ENCODE measurements at places on chromosomes 7 and 10.

GRCh38 chr10:6220418-6221191, 17.9 kb downstream of the PFKFB3 start:
- DNase-seq = no peak

DNA sequence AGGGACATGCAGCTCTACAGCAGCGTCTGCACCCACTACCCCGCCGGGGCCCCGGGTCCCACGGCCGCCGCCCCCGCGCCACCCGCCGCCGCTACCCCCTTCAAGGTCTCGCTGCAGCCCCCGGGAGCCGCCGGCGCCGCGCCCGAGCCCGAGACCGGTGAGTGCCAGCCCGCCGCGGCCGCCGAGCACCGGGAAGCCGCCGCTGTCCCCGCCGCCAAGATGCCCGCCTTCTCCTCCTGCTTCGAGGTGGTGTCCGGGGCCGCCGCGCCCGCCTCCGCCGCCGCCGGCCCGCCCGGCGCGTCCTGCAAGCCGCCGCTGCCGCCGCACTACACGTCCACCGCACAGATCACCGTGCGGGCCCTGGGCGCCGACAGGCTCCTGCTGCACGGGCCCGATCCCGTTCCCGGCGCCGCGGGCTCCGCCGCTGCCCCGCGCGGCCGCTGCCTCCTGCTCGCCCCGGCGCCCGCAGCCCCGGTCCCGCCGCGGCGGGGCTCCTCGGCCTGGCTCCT, 631 bp downstream of the OTUD1 start:
- DNase-seq = no peak

DNA sequence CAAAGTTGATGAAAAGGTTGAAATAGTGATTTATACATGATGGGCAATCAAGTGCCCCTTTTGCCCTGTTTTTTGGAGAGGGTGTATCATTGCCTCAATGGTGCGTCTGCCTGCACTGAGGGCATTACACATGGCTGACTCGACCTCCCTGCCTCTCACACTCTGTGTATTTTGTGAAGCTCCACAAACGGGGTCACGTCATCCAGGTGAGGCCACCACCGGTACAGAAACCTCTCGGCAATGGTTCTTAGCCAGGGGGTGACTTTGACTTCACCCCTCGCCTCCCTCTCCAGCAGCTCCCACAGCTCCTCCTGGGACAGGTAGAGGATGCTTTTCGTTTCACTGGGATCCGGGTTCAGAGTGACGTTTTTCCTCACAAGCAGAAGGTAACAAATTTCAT, 6.3 kb downstream of the IDI2 start:
- no peak for DNase-seq

DNA sequence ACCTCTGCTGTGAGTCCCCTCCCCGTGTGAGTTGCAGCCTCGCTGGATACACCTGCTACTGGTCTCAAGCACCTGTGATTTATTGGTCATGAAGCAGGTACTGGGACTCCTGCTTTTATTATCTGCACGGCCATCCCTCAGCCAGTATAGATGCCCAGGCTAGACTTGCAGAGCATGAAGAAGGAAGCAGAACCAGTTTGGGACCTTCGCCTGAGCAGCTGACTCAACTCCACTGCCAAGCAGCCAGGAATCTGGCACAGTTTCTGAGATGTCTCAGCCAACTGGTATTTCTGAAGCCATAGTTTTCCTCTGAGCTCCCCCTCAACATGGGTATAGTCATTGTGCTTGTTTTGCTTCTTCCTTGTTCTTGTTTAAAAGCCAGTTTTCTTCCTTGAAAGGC, 28.0 kb upstream of the SLC39A12 start:
- DNase-seq = no peak

- DNase-seq = no peak
Observed at GRCh38 chr7:150323682-150324372, 482 bp upstream of the ACTR3C start.

- no peak for DNase-seq
Observed at GRCh38 chr10:131767716-131768115, 133.1 kb upstream of the PPP2R2D start.

DNA sequence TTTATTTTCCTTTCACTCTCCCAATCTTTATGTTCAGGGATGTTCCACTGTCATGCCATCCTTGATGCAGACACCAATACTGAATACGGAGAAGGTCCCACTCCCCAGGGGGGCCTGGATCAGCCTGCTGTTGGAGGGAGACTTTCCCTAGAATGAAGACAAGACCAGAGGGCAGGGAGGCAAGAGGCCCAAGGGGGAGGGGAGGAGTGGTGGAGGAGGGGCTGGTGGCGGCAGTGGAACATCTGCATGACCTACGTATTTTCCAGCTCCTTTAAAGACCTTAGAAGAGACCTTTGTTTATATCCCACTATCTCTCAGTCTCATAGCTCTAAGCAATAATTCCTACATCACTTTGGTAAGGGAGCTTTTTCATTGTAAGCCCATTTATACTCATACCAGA, 183.0 kb downstream of the HECW1 start:
- no peak for DNase-seq

- no peak for DNase-seq
Observed at GRCh38 chr7:137209151-137209817, 134.2 kb downstream of the PTN start.

- DNase-seq = no peak
Observed at GRCh38 chr7:65477326-65477725, 103.7 kb downstream of the ZNF92 start.

DNA sequence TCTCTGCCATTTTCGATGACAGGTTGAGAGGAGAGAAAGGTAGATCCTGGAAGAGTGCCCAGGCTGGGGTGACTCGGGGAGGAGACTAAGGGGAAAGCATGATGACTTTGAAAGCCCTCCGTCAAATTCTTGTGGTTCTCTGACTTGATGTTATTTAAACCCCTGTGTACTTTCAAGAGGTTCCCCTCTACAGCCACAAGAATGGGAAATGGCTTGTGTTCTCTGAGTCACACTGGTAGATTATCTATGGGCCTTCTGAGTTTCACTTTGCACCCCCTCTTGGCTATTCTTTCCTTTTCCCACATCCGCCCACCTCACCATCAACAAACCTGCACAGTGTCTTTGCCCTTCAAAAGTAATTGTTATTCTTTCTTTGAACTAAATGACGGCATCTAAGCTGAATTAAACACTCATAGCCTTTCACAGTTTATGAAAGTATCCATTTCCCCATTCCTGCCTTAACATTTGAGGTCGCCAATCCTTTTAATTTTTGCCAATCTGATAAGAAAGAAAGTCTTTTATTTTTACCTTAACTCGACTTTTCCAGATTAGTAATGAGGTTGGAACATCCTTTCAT, 24.1 kb downstream of the PRF1 start:
- no peak for DNase-seq

DNA sequence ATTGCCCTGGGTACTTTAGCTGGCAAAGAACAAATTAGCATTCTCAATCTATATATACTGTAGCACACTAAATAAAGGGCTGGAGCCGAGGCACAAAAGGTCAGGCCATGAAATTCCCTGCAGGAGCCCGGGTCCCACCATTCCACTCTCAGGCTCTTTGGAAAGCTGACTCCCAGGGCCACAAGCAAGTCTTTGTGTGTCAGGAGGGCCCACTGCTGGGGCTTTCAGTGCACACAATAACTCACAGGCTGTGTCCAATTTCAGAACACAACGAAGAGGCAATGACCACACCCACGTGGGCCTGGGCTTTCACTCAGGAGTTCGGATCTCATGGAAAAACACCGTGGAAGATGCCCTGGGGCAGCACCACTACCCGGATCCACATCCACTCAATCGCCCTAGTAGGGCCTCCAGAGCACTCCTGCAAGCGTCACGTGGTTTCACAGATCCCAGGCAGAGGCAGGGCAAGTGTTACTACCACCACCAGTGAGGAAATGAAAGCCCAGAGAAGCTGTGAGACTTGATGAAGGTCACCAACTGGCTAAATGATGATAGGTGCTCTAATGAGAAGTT, 60.3 kb downstream of the COBL start:
- no peak for DNase-seq

GRCh38 chr10:48406658-48407057, 100.2 kb downstream of the MAPK8 start:
- no peak for DNase-seq

GRCh38 chr7:47456210-47456955, 125.5 kb downstream of the TNS3 start:
- no peak for DNase-seq

GRCh38 chr10:118963341-118963740, 66.2 kb upstream of the NANOS1 start:
- DNase-seq = no peak

- DNase-seq = no peak
Observed at GRCh38 chr10:4851846-4852245, 25.8 kb downstream of the AKR1E2 start.

DNA sequence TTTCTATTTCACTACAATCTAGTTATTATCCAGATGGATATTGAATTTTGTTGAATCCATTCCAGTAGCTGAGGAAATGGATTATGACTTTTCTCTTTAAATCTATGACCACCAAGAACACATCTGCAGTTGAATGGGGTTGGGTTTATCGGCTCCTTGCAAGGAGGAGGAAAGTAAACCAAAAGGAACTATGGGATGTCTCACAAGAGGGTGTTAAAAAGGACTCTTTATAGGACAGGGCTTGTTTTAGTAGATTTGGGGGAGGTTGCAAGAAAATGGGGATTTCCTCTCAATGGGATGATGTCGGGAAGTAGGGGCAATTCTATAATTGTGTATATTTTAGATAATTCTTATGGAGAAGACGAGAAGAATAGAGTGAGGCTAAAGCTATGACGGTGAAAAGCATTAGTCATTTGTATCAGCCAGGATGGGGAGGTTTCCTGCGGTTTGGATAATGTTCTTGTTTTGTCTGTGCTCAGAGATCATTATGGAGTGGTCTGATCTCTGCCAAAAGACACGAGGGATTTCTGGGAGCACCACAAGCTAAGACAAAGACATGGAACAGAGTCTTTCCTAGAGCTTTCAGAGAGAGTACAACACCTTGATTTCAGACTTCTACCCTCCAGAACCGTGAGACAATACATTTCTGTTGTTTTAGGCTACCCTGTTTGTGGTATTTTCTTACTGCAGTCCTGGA, 5.3 kb upstream of the LRRC61 start:
- DNase-seq = no peak

- no peak for DNase-seq
Observed at GRCh38 chr7:155218276-155219153, 79.2 kb upstream of the INSIG1 start.

DNA sequence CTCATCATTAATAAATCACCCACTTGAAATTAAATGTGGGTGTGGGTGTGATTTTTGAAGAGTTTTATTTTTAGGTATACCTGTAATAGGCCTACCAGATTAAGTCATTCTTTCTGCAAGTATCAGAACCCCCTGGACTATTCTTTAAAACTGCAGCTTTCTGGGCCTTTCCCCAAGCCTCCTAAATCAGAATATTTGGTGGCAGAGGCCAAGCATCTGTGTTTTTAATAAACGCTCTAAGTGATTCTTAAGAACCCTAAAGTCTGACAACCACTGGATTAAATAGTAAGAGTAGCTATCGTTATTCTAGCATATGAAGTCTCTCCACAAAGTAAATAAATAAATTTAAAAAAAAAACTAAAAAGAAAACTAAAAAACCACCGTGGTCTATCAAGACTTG, 703.0 kb upstream of the NRP1 start:
- no peak for DNase-seq

- DNase-seq = no peak
Observed at GRCh38 chr10:36202881-36203280, 560.8 kb upstream of the FZD8 start.

- no peak for DNase-seq
Observed at GRCh38 chr7:77328669-77329068, 87.5 kb downstream of the GSAP start.

DNA sequence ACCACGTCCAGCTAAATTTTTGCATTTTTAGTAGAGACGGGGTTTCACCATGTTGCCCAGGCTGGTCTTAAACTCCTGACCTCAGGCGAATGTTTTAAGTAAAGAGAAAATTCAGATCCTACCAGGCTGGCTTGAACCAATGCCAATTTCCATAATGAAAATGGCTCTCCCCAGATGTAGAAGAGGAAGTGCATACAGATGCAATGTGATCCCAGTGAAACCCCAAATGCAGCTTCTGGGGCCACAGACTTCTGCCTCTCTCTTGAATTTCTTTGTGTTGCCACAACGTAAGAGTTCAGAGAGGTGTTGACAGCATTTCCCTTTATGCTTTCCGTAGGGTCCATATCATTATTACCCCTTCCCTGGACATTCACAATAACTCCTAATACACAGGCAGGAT, 29.6 kb upstream of the GOT1 start:
- DNase-seq = no peak

- no peak for DNase-seq
Observed at GRCh38 chr10:22737587-22737986, 23.2 kb upstream of the PIP4K2A start.

GRCh38 chr7:122535086-122535485, 163.8 kb downstream of the RNF133 start:
- no peak for DNase-seq

DNA sequence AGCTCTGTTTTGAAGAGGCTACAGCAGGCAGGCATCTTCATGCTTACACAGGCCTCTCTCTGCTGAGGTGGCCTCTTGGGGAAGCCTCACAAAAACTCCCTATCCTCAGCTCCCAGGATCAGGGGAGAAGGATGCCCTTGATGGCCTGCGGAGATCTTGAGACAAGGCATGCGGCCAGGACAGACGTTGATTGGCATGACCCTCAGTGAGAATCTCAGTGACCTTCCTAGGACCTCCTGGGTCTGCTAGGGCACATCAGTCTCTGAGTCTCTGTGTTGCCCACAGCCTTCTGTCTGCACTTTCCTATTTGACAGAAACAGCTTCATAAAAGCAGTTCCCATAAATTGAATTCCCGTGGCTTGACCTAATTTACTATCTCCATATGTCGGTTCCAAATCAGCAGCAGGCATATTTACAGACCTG, 1005.8 kb upstream of the C7orf33 start:
- no peak for DNase-seq

- no peak for DNase-seq
Observed at GRCh38 chr7:120274899-120275298, 1.9 kb downstream of the KCND2 start.

GRCh38 chr7:144519925-144520324, 116.4 kb upstream of the NOBOX start:
- no peak for DNase-seq

DNA sequence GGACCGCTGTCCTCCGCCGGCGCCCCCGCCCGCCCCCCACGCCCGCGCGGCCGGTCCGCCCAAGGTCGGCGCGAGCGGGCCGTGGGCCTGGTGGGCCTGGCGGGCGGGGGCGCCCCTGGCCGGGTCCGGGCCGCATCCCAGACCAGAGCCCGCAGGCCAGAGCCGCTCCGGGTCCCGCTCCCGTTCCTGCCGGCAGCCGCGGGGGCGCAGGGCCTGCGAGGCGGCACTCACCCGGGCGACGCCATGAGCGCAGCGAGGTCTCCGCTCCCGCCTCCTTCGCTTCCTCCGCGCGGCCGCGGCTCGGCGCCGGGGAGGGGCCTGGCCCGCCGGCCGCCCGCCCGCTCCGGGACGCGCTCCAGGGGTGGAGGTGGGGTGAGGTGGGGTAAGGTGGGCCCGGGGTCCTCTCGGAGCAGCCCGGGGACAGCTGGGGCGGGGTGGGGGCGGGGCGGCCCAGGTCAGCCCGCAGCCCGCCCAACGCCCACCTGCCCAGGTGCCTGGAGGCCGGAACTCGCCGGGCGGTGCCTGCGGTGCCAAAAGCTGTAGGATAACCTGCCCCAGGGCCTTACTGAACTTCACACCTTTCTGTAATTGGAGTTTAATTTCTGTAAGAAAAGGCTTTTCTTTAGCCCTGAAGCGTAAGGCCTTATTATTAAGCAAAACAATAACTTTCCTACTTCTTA, at the start of gene URGCP:
TSS of gene URGCP (minus strand) at position 266 of the 680 bp plus-strand sequence. CDS start at position 245, 21 bp downstream.
- DNase-seq = no peak
